ENCODE measurements at places on chromosomes 5 and 9.

DNA sequence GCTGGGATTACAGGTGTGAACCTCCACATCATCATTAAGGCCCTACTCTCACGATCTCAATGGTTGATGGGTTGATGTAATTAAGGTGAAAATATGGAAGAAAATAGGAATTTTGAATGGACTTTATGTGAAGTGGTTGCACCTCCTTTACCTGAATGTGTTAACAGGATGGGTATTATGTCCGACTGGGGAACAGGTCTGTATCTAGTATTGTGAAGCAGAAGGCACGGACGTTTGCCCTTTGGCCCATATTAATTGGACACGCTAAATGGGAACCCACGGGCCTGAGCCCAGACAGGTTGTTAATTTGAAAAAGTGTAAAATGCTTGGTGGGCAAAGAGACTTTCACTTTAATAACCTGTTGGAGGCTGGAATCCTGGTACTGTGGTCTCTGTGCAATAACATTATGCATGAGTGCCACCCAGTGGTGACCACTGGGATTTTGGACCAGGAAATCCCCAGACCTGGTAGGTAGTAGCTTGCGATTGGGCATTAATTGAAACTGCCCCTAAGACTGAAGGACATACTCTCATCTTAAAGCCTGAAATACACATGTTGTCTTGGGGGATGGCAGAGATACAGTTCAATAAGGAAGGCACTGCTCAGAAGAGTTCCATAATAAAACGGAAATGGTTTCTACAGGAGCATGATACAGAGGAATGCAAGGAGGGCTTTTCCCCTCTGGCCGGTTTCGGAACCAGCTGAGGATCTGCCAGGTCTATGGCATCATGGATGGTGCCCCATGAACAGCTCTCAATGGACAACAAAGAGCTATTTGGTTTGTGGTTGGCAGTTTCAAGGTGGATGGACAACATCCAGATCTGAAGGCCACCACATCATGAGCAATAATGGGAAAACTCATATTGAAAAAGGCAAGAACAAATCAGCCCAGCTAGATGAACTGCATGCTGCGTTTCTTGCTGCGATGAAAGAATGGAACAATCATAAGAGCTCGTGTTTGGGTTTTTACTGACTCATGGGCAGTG is 26.2 kb upstream of the BICD2 start:
- peak; percentile 63 for DNase-seq

GRCh38 chr9:134393582-134394280 is 67.5 kb downstream of the RXRA start:
- DNase-seq: no peak

DNA sequence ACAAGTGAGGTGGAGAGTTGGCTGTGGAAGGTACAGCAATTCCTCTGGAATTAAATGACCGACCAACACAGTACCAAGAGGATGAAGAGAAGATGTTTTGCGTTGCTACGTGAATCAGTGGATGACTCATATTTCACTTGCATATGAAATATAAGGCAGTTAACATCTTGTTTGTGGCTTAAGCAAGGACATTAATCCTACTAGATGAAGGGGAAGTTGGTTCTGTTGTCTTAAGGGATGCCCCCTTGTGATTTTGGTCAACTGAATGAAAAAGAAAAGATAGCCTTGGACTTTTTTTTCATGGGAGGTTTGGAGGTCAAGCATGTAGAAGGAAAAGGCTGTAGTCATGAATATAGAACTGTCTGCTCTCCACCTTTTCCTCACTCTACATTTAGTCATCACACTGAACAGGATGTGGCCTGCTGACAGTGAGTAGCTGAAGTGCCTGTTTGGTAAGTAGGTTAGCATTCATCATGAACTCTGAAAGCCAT is 33.9 kb downstream of the VLDLR start:
- DNase-seq: no peak

- no peak for DNase-seq
Measured at GRCh38 chr5:117133198-117133597, 558.6 kb upstream of the SEMA6A start.

GRCh38 chr5:145586661-145587307 is 248.4 kb downstream of the PRELID2 start:
- DNase-seq: no peak

DNA sequence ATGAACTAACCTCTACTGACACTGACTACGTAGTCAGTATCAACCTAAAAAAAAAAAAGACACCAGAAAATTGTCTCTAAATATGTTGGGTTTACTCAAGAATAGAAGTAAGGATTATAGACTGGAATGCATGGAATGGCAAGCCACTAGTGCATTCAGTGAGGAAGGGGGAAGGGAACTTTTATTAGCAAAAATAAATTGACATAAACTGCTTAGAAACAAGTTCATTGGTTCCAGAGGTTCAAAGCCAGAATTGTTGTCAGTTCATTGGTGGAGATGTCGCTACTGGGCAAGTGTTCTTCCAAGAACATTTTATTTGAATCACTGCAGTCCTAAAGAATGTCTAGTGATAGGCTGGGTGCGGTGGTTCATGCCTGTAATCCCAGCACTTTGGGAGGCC is 26.1 kb upstream of the AOPEP start:
- DNase-seq: no peak

DNA sequence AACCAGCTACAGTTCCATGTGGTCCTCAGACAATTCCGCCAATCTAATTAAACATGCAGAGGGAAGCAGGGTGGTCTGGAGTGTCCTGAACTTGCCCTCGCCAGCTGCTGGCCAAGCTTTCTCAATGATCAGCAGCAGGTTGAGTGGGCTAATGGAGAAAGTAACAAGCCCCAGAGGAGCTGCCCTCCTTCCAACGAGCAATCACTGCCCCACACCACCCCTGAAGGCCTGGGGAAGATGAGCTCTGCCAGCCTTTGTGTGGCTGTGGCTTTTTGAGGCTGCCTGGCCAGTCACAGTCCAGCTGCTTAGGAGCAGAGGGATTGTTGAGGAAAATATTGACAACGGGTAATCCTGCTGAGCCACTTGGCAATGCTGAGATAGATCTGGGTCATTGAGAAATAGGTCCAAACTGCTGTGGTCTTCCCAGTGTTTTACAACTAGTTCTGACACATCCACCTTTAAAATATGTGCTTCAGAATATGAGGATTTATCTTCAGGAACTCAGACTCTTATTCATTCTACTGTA is 107.3 kb downstream of the CD180 start:
- DNase-seq: no peak

- DNase-seq: peak; percentile 3
Measured at GRCh38 chr9:5301544-5301943, 3.0 kb downstream of the RLN2 start.

GRCh38 chr9:18490641-18491370 is 16.9 kb downstream of the ADAMTSL1 start:
- DNase-seq: no peak

DNA sequence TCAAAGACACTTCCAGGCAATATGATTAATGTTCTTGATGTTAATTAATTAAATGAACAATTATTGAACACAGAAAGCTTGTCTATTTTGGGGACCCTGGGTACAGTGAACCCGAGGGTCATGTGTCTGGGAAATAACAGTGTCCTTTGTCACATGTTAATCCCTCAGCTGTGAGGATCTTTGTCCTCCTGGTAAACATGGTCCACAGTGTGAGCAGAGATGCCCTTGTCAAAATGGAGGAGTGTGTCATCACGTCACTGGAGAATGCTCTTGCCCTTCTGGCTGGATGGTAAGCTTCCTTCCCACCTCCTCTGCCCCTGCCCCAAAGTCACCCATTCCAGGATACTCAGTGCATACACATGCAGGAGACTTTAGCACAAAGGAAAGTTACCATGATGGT is 107.9 kb downstream of the MEGF10 start:
- no peak for DNase-seq

GRCh38 chr5:150404121-150404520 is 8.6 kb downstream of the CD74 start:
- no peak for DNase-seq

DNA sequence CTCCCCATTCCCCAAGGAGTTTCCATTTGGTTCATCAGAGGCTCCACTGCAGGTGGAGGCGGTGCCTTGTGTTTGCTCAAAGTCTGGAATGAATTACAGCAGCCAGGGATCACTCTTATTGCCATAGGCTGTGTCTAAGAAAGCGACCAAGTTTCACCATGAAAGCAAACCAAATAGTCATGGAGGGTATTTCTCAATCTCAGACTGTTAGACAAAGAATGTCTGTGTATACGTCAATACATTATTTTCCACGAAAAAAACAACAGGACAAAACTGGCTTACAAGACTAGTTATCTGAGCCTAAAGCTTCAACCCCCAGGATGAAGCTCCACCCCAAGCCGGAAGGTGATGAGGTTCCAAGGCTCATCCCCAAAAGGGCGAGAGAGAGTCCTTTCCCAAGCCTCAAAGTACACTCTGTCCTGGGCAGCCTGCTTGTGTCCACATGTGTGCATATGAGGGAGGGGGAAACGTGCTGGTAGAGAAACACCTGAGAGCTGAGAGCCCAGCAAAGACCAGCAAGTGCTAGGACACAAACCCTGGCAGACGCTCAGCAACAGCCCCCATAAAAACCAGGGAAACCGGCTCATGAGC is 4.3 kb downstream of the B4GALT1 start:
- no peak for DNase-seq

- no peak for DNase-seq
Measured at GRCh38 chr5:24226479-24226878, 418.3 kb downstream of the CDH10 start.

DNA sequence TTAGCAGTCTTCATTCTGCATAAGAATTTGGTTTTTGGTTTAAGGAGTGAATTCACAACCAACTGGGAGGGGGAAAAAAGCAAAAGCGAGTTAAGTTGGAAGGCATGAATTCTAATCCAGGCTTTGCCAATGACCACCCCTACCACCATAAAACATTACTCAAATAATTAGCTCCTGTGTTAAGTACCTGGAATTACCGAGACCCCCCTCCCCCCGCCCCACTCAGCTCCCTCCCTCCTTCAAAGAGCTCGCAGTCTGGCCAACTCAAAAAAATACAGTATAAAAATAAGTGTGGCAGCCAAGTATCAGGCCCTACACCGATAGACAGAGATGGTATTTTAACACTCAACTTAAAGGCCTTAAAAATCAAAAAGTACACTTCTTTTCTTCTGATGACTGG is 492 bp downstream of the ATG12 start:
- DNase-seq: no peak

- DNase-seq: no peak
Measured at GRCh38 chr9:98907055-98907454, 36.7 kb upstream of the COL15A1 start.

GRCh38 chr5:172144291-172144815 is 43.7 kb downstream of the STK10 start:
- DNase-seq: no peak

DNA sequence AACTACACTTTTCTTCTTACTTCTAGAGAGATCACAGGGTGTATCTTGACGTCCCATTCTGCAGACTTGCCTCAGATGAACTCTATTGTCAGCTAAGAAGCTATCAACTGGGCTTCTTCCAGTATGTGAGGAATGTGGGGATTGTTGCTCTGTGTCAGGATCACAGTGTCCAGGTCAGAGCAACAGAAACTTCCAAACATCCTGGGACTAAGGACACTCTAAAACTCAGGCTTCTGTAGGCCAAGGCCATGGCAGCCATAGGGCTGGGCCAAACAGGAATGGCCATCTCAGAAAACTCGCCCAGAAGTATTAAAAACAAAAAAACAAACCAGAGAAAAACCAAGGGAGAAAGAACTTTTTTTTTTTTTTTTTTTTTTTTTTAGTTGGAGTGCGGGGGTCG is 210.0 kb upstream of the CLINT1 start:
- DNase-seq: no peak

Measured in T follicular helper cell (primary cell).